Body of pancreas (tissue), 4 donors: ENCODE measurements at places on chromosomes 6 and 20. TPM values are rescaled to one million over a fixed set of nuclear protein-coding genes. Genes with fewer than 3 reads are reported as not detected.

MATN4 gene
- total RNA-seq: 5.3 TPM

BPI gene
- total RNA-seq: not detected

TRIM31 gene
- total RNA-seq: not detected

GNRH2 gene
- not detected for total RNA-seq

KHDC1 gene
- total RNA-seq: 1.0 TPM

PRPF6 gene
- 42.3 TPM for total RNA-seq

DNA sequence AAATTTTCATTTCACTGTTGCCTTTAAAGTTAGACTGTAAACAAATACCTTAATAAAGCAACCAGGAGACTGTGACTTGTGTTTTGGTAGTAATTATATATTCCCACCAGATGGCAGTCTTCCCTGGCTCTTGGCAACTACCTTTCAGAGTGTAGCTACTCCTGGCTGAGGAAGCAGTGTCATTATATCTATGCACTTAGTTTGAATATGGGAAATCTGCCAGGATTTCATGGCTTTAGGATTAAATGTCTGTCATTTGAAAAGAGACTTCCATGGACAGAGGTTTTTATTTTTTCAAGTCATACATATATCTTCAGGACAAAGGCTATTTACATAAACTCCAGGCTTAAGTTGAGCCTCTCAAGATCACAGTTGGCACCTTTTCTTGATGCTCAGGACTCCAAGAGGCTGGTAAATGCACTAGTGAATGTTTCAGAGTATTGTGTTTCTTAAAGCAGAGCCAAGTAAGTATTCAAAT is 160.1 kb downstream of the C6orf58 start:
- peak; percentile 52 for DNase-seq

DNA sequence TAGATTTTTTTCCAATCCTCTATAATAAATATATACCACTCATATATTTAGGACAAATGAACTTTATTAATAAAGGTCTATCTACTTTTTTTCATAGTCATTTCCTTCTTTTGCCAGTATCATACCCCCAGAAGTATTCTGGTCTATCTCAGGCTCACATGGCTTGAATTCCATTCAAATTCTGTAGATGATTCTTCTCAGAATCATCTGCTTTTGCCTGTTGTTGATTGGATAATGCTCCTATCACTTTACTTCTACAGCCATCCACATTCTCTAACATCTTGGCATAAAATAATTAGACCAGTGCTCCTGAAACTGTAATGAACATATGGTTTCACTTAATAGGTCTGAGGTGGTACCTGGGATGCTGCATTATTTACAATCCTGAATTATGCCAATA is 121.2 kb downstream of the GFRAL start:
- no peak for DNase-seq

- DNase-seq: no peak
These were observed 25.9 kb upstream of the EPB41L1 start for GRCh38 chr20:36128463-36129159.

GRCh38 chr6:12436683-12437082 is 146.5 kb downstream of the EDN1 start:
- no peak for DNase-seq

DNA sequence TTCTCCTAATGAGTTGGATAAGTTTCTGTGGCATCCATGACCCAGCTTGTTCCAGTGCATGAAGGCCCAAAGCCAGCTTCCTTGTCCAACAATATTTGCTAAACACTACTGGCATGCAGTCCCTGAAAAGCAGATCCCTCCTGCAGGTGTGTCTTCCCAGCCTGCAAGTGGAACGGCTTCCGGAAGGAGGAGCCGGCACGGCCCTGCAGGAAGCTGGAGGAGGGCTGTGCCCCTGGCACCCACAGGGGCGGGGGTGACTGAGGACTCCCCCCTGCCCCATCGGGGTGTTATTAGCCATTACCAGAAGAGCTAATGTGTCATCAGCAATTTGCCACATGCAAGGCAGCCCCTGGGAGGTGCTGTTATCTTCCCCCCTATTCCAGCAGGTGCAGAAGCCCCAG is 27.4 kb downstream of the NPEPL1 start:
- DNase-seq: peak; percentile 10

GRCh38 chr20:59939879-59940128 is 301 bp downstream of the PPP1R3D start:
- peak; percentile 48 for DNase-seq

DNA sequence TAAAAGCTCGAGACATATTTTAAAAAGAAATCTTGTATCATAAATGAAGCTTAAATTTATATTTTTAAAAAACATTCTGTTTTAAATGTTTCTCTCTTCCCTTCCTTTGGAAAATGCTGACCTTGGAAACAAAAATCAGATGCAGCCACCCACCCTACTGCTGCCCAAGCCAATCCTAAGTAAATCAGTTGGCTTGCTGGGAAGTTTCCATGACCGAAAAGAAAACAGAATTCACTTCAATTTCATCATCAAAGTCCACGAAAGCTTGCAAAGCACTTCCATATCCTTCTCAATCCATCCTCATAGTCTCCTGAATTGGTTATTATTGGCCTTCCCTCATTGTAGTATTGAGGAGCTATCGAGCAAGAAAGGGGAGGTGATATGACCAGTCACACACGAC is 80.1 kb downstream of the PLCG1 start:
- no peak for DNase-seq

- DNase-seq: no peak
These were observed 1.7 kb downstream of the PREX1 start for GRCh38 chr20:48826069-48826468.

DNA sequence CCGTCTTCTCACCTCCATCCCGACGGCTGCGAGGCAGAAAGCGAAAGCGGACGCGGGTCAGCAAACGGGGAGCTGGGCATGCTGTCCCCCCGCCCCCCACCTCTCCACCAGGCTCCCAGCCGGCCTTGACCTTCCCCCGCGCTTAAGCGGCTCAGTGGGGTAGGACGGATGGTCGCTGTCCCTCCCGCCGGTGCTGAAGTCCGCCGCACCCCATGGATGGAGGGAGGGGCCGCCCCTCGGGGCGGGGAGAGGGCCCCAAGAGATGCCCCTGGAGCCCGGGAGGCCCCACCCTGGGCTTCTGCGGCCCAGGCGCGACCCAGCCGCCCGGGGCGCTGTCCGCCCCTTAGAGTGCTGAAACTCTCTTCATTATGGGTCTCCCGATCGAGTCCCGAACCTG is at the start of gene KCNB1:
Gene KCNB1 (minus strand): TSS at position 48 of the 397 bp plus-strand sequence. CDS start 188 bp downstream, outside the sequence.
- peak; percentile 46 for DNase-seq

- DNase-seq: no peak
These were observed 480.5 kb upstream of the SULF2 start for GRCh38 chr20:48265791-48266190.

- DNase-seq: no peak
These were observed 278.1 kb upstream of the JAG1 start for GRCh38 chr20:10951904-10952303.

GRCh38 chr20:57429580-57430200 is 38.5 kb downstream of the RBM38 start:
- no peak for DNase-seq

DNA sequence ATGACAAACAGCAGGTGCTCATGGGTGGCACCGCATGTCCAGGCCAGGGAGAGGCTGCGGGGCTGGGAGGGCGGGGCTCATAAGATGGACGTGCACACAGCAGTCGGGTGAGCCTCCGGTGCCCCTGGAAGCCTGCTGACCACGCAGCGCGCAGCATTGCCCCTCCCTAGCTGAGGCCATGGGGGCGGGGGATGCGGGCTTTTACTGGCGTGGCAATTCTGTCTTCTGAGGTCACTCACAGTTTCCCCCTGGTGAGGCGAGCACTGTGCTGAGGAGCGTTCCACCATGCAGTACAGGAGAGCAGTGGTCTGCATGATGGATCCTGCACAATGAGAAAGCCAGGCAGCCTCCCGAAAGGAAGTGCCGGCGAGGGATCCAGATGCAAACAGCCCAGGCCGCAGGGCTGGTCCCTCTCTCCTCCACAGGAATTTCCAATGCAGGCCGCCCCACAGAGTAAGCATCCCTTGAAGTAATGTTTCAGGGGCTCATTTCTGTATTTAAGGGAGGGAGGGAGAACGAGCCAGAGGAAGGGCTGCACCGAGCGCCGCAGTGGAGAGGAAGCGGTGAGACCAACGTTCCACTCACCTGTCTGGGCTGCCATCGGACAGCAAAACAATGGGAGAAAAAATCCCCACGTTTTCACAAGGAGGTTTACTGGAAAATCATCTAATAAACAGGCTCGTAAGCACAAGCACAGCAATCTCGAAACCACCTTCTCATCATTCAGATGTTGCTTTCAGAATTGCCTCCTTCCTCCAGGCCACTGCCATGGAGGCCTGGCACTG is 56.0 kb downstream of the IRF4 start:
- DNase-seq: no peak

DNA sequence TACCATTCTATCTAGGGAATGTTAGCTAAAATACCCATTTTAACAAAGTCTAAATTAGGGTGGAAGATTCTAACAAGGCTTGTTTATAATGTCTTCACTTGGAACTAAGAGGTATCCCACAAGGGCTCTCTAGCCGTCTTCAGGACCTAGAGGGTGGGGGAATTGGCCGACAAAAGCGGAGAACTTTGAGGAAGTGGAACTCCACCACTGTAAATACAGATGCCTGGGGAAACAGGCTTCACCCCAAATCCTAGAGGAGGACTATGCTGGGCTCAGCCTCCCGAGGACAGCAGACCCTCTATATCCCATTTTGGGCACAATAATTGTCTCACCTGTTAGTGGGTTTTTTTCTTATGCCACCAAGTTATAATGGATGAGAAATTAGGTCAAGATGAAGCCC is 58.0 kb upstream of the TFB1M start:
- DNase-seq: no peak

DNA sequence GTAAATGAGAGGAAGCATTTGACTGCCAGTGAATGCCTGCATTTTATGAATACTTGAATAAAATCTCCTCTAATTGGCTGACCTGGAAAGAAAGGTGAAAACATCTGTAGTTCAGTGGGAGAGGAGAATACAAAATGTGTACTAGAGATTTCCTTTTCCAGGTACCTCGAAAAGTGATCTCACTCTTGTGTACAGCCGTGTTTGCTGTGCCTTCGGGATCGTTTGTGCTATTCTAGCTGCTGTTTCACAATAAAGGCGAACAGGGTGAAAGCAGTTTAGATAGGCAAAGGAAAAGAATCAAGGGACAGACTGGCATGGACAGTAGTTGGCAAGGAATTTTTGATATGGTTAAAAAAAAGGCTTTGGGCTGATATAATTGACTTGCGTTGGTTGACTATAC is 112.3 kb downstream of the ARID1B start:
- no peak for DNase-seq

- DNase-seq: no peak
These were observed 122.4 kb downstream of the IPCEF1 start for GRCh38 chr6:154234019-154234772.

DNA sequence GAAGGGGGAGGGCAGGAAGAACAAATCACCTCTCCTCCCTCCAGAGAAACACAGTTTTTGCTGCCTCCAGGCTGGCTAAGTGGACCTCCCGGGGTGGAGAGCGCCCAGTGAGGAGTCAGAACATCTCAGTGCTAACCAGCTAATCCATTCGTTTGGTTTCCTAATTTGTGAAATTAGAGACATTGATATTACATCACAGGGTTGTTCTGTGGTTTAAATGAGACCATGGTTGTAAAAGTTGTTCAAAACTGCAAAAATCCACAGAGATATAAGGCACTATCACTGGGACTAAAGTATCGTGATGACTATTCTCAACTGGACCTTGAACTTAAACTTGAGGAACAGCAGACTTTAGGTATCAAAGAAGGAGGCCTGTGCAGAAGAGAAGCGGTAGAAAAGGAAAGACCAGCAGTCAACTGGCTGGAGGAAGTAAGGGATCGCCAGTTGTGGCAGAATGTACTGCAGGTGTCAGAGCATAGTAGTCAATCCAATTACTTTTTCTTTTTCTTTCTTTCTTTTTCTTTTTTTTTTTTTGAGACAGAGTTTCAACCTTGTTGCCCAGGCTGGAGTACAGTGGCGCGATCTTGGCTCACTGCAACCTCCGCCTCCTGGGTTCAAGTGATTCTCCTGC is 33.9 kb downstream of the RIPOR2 start:
- DNase-seq: no peak

DNA sequence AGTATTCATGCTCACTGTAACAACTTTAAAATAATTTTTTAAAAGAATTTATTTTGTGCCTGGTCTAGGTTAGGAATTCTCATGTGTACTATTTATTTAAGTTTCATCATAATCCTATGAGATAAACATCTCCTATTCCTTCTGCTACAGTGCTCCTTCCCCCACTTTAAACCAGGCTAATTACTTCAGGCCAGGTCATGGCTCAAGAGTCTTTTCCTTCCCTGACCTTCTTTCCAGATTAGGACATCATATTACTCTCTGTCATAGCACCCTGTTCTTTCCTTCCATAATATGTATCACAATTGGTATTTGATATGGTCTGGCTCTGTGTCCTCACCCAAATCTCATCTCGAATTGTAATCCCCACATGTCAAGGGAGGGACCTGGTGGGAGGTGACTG is 239.0 kb downstream of the BTBD9 start:
- no peak for DNase-seq
